Stimulated activated CD4-positive, alpha-beta T cell treated with anti-CD3 and anti-CD28 coated beads, Interleukin-2, amount 100 ng/mL, for 24 hours (primary cell): ENCODE measurements at places on chromosomes 5 and 9.

DNA sequence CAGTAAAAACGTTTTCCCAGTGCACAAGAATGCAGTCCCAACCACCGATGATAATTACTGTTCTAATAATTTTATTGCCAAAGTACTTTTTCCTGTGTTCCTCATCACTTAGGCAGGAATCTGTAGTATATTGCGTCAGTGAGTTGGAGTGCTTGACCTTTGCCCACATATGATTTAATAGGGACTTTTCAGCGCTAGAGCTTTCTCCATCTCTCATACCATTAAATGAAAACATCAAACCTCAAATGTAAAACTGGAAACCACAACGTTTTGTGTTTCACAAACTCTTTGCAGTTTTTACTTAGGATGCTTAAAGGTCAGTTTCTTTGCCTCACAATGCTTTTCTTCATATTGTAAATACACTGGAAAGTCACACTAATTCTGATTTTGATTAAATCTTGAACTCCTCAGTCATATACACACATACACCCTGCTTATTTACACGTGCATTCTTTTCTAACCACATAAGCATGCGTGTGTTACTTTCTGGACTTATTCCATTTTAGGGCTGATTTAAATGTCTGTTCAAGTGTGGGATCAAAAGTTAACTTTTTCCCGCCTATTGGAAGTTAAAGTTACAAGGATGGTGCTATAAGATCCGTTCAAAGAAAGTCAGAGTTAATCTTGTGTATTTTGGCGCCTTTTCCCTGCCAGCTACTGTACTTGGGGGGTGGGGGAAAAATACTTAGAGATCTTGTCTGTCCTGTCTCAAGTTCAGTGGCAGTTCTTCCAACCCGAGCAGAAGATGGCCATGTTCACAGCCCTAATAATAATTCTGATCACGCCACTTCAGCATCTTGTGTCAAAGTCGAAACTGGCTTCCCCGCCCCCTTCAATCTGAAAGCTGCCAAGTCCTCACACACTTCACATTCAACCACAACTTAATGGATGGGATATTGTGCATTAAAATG, 6.6 kb upstream of the NFIB start:
- no peak for DNase-seq

GRCh38 chr9:76638001-76638400, 126.2 kb upstream of the PCA3 start:
- DNase-seq, result no peak

DNA sequence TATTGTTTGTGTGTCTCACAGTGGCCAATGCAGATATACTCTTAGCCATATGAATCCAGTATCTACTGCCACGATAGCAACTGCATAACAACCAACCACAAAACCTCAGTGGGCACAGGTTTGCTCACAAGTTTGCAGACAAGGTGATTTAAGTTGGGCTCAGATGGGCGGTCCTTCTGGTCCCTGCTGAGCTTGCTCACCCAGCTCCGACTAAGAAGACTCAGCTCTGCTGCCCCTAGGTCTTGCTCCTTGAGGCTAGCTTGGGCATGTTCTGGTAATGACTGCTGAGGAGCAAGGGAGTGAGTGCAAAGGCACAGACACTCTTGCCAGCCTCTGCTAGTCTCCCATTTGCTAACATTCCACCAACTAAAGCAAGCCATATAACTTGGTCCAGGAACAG, 52.6 kb downstream of the MTX3 start:
- DNase-seq, result no peak

GRCh38 chr5:68547622-68548021, 332.1 kb downstream of the PIK3R1 start:
- DNase-seq, result no peak

GRCh38 chr5:122846051-122846550, 688 bp downstream of the SNX24 start:
- no peak for DNase-seq

DNA sequence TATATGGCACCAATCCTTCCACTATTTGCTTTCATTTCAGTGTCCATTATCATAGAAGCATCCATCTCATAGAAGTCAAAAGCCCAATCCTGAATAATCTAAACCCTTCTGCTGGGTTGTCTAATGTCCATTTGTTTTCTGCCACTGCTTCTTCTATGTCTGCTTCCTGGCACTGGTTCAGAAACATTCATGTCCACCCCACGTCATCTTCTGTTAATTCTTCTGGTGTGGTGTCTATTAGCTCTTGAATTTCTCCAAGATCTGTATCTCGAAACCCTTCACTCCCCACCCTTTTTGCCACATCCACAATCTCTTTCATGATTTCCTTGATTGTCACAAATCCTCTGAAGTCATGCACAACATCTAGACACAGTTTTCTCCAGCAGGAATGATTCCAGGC, 23.2 kb upstream of the GOLGA1 start:
- DNase-seq, result no peak

DNA sequence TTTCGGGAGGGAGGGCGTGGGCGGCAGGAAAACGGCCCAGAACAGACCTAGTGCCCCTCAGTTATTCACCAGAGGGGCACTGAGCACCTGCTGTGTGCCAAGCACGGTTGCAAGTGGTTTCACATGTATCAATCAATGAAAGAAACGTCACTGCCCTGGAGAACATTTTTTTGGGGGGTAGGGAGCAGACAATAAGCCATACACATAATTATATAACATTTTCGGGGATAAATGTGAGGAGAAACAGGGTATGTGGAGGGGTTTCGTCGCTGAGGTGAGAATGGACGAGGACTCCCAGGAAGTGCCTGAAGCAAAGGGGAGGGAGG, 444 bp upstream of the ZNF354A start:
- no peak for DNase-seq

DNA sequence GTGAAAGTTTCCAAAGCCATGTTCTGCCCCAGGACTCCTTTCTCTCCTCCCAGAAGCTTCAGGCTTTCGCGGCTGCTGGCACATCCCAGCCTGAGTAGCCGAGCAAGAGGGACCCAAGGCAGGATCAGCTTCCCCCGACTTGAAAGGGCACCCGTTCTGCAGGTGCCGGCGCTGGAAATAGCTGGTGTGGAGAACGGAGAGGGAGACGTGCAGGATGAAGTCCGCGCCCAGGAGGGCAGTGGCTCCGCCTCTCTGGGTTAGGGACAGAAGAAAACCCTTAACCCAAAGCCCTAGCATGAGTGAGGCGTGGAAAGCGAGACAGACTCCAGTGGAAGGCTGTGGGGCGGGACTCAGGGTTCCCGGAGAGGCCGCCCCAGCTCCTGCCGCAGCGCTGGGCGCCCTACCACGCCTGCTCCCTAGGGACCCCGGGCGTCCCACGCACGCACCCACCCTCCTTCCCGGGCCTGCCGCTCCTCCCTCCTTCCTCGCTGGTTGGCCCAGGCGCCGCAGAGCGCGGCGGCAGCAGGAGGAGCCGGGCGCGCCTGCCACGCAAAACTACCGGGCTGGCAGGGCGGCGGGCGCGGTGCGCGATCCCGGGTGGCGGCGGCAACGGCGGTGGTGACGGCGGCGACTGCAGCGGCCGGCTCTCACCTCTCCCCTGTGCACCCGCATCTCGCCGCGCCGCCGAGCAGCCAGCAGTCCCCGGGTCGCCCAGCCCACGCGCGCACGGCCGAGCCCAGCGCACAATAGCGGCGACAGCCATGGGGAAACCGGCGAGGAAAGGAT, at the start of gene SLC1A1:
Gene SLC1A1 (plus strand): TSS at position 550 of the 786 bp plus-strand sequence. CDS start 212 bp downstream, at position 762.
- DNase-seq, result peak; percentile 48

DNA sequence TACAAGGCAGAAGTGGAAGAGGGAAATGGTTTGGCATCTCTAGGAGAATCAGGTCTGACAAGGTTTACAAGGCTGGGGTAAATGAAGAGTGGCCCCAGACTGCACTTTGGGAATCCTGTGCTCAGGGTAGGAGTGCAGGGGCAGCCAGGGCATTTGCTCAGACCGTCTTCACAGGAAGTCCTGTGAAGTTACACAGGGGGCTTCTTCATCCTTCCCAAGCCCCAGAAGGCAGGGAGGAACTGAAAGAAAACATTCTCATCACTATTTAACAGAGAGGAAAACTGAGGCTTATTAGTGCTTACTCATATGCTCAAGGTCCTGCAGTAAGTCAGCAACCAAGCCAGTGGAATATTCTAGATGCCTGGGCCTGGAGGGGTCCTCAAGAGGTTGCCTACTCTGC, 80.7 kb downstream of the NRG2 start:
- no peak for DNase-seq

GRCh38 chr5:34926318-34926888, 3.0 kb upstream of the DNAJC21 start:
- no peak for DNase-seq

DNA sequence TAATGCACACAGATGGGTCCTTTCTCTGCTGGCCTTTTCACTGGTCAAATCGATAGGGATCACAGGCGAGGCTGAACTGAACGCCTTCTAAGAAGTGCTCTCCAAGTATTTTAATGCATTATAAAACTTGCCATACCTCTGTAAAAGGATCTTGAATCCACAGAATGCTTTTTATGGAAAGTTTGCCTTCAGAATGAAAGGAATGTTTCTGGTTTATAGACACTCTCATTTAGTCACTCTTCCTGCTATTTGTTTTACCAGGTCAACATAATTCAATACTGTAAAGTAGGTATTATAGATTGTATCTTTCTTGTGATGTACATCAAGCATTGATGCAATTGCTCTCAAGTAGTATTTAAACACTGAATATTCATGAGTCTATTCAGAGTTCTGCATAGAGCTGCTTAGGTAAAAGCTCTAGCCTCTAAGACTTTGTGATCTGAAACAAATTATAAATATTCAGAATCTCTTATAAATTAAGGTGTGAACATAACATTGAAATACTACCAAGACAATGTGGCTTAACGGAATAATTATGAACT, 308.4 kb downstream of the ISL1 start:
- DNase-seq, result no peak
